ENCODE measurements at places on chromosomes 6 and 20. TPM values are rescaled to one million over a fixed set of nuclear protein-coding genes. Genes with fewer than 3 reads are reported as not detected.

DNA sequence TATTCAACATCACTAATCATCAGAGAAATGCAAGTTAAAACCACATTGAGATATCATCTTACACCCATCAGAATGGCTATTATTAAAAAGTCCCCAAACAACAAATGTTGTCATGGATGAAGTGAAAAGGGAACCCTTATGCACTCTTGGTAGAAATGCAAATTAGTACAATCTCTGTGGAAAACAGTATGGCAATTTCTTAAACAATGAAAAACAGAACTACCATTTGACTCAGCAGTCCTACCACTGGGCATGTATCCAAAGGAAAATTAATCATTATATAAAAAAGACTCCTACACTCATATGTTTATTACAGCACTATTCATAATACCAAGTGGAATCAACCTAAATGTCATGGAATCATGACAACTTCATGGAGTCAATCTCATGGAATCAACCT is 611.3 kb upstream of the GJE1 start:
- peaks cover 9% of the 10 kb centered on the region for H3K4me1 ChIP-seq
- H3K27ac ChIP-seq: no peak overlapping the region
- no peak for DNase-seq
- H3K36me3 ChIP-seq: no peaks in the 10 kb centered on the region

- DNase-seq: no peak
- no peak overlapping the region for H3K4me3 ChIP-seq
- no peaks in the 10 kb centered on the region for H3K27me3 ChIP-seq
- peaks cover 4% of the 10 kb centered on the region for H3K4me1 ChIP-seq
- no peak overlapping the region for H3K27ac ChIP-seq
These were observed 109.7 kb downstream of the CDK19 start for GRCh38 chr6:110705543-110705942.

DNA sequence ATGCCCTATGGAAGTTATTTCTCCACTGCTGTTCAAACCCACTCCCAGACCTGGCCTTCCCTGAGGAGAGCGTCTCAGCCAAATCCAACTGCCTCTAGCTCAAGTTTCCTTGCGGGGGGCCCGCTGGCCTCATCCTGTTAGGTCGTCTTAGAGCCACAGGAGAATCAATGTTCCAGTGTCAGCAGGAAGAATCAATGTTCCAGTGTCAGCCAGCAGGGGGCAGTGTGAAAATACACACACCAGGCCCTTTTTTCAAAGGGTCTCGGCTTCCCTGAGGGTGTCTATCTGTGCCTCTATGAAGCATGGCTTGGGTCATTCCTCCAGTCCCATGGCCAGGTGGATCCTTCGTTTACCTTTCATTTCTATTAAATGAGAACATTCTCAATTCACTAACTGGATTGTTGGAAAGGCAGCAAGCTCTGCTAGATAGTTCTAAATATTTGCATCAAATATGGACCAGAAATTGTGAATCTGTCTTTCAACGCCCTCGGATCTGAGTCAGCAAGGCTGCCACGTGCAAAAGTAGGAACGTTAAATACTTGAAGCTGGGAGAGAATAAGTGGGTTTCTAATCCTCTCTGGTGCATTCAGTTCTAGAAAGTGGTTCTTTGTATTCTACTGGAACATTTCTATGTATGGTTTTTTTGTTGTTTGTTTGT is 19.2 kb downstream of the PRND start:
- H3K36me3 ChIP-seq: no peaks in the 10 kb centered on the region
- no peak overlapping the region for H3K27ac ChIP-seq
- peaks cover 15% of the 10 kb centered on the region for H3K27me3 ChIP-seq
- no peaks in the 10 kb centered on the region for H3K4me1 ChIP-seq

DNA sequence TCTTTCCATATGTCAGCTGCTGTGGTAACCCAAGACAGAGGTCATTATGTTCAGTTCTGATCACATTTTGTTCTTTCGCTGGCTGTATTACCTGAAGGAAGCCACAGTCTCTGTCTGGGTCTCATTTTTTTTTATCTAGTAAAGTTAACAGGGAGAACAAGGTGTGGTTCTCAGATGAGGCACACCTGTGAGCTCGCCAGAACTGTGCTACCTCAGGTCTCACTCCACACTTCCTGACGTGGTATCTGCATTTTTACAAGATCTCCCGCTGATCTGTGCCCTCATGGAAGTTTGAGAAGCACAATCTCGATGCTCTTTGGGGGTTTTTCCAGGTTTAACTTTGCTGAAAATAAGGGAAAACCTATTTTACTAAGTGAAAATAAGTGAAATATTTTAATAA is 169.5 kb upstream of the CENPW start:
- DNase-seq: no peak
- H3K4me3 ChIP-seq: no peak overlapping the region
- H3K27me3 ChIP-seq: peaks cover 3% of the 10 kb centered on the region

DNA sequence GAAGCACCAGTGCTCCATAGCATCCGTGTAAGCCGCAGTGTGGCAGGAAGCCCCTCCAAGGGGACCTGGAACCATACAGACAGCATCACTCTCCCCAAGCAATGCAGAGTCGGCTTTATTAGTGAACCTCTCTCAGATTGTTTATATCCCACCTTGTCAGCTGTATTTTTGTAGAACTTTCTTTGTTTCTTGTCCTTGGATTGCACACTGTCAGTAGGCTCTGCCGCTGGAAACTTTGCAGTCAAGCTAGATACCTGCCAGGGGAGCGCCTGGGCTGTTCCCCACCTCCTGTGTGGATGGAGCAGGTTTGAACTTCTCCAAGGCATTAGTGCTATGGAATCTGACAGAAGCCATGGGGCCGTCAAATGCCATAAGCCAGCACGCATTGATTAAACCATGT is 18.6 kb upstream of the CLDN20 start:
- H3K4me3 ChIP-seq: no peak overlapping the region
- no peak for DNase-seq
- peaks cover 12% of the 10 kb centered on the region for H3K36me3 ChIP-seq

DNA sequence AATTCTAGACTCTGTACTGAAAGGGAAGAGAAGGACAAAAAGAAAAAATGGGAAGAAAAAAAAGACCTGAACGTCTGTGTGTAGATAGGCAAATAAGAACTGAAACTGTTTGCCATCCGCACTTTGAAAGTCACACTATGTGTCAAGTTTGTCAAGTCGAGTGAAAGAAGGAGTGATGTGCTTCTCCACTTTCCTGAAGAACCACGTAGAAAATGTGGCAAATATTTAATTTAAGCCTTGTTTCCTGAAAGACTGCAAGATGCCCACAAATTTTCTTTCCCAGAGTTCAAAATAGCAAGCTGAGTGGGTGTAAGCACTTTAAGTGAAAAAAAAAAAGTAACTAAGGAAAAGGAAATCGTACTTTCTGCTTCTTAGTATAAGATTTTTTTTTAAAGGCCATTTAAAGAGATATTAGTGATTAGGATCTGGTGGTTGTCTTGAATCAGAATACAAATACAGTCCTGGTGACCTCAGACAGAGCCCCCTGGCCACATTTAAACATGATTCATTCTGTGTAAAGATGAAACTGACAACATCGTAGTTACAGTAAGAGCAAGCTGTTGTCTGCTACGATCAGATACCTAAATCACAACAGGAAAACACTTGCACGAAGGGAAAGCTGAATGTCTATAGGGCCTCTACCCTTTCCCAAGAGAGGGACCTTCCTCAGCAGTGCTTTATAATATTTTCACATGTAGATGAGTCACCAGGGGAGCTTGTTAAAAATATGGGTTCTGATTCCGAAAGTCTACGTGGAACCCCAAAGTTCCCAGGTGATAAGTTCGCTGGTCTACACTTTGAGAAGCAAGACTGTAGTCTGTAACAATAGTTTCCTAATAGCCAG is 102.3 kb downstream of the HIVEP2 start:
- no peaks in the 10 kb centered on the region for H3K36me3 ChIP-seq
- H3K4me1 ChIP-seq: peaks cover 33% of the 10 kb centered on the region
- H3K27ac ChIP-seq: no peak overlapping the region
- DNase-seq: no peak
- no peaks in the 10 kb centered on the region for H3K27me3 ChIP-seq
- H3K4me3 ChIP-seq: no peak overlapping the region

- no peak for DNase-seq
- H3K27ac ChIP-seq: no peak overlapping the region
- H3K27me3 ChIP-seq: no peaks in the 10 kb centered on the region
- H3K36me3 ChIP-seq: no peaks in the 10 kb centered on the region
These were observed 99.5 kb downstream of the KCNQ5 start for GRCh38 chr6:72721346-72721745.

DNA sequence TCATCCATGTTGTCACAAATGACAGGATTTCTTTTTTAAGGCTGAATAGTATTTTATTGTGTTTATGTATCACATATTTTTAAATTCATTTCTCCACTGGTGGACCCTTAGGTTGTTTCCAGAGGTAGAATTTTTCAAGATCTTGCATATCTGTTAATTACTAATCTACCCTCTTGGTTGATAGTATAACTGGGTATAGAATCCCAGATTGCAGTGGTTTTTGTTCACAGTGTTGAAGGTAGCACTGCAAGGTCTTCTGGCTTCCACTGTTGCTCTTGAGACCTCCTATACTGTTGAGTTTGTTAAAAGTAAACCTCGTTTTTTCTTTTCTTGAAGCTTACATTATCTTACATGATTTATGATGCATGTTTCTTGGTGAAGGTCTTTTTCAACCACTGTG is 22.9 kb downstream of the CDC5L start:
- peaks cover 3% of the 10 kb centered on the region for H3K4me1 ChIP-seq
- no peak overlapping the region for H3K27ac ChIP-seq
- no peak overlapping the region for H3K4me3 ChIP-seq
- H3K36me3 ChIP-seq: peaks cover 46% of the 10 kb centered on the region

- peaks cover 51% of the 10 kb centered on the region for H3K36me3 ChIP-seq
- no peak overlapping the region for H3K4me3 ChIP-seq
- H3K27me3 ChIP-seq: no peaks in the 10 kb centered on the region
These were observed 44.6 kb downstream of the STXBP5 start for GRCh38 chr6:147248859-147249258.

DNA sequence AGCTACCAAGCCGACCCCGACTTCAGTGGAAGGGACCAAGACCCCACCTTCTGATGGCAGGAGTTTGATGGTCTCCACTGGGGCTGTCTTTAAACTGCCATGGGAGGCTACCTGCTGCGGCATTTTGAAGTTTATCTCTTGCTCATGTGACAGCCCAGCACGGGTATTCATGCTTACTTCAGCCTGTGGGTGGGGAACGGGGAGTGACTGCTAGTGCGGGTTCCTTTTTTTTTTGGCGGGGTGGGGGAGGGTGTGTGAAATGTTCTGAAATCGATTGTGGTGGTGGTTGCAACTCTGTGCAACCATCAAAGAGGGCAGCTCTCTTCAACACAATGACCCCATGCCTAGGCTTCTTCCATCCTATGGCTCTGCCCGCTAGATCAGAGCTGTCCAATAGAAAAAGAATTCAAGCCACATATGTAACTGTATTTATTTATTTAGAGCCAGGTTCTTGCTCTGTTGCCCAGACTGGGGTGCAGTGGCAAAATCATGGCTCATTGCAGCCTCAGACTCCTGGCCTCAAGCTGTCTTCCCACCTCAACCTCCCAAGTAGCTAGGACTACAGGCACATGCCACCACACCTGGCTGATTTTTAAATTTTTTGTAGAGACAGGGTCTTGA is 53.7 kb downstream of the PPP1R16B start:
- H3K27ac ChIP-seq: no peak overlapping the region
- no peak for DNase-seq
- no peaks in the 10 kb centered on the region for H3K4me1 ChIP-seq
- H3K36me3 ChIP-seq: no peaks in the 10 kb centered on the region
- no peak overlapping the region for H3K4me3 ChIP-seq

MEI4 gene
- total RNA-seq: 2.6 TPM

Measured in progenitor cell of endocrine pancreas (in vitro differentiated cells).